Hippocampal formation (tissue), 2 donors: ENCODE measurements at places on chromosomes 13 and 19.

DNA sequence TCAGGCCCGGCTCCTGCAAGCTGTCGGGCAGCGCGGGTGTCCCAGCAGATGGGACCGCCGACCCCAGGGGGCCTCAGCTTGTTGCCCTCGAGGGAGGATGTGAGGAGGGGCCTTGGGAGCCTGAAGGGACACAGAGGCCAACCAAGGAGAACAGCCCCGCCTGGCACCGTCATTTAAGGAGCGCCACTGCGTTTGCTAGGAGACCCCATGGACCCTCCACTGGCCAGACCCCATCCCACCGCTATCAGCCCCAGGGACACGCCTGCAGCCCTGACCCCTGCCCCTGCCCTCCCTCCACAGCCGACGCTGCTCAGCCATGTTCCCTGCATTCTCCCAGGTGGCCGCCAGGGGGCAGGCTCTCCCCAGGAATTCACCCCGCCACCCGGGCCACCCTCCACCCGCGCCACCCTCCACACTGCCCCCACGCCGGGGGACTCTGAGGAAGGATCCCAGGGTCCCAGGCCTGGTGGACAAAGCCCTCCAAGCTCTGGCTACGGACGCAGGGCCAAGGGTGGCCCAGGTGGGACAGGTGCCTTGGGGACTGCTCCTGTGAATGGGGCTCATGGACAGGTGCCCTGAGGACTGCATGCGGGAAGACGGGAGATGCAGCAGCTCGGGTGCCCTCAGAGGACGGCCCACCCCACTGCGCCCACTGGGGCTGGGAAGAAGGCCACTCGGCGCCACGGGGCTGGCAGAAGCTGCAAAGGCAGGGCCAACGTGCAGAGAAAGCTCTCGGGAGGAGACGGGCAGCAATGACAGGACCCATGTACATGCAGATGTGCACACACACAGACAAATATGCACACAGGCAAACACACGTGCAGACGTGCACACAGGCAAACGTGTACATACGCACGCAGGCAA, 34.4 kb downstream of the PIP5K1C start:
- DNase-seq = peak; percentile 35

DNA sequence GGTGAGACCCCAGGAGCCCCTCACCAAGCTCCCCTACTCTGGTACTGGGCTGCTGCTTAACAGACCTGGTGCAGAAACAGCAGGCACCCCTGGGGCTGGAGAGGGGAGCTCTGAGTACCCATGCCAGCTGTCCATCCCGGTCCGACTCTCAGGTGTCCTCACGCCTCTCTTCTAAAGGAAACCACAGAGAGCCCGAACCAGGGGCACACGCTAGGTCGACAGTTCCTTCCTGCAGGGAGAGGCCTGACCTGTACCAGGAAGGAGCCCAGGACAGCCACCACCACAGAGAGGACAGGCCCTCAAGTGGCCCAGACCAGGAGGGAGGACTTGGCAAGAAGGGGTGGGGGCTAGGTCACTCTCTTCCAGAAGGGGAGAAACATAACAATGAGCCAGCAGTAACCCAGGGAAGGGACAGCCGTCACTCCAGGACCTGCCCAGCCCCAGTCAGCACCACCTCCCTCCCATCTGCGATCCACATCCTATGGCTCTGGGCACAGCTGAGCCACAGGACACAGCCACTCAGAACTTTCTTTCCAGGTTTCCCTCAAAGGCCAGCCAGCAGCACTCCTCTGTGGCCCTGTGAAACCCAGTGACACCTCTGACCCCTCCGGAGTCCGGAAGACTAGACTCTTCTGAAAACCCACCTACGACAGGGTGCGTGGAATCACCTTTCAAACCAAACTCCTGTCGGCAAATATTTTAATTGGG, 13.0 kb upstream of the SLC35E1 start:
- no peak for DNase-seq

DNA sequence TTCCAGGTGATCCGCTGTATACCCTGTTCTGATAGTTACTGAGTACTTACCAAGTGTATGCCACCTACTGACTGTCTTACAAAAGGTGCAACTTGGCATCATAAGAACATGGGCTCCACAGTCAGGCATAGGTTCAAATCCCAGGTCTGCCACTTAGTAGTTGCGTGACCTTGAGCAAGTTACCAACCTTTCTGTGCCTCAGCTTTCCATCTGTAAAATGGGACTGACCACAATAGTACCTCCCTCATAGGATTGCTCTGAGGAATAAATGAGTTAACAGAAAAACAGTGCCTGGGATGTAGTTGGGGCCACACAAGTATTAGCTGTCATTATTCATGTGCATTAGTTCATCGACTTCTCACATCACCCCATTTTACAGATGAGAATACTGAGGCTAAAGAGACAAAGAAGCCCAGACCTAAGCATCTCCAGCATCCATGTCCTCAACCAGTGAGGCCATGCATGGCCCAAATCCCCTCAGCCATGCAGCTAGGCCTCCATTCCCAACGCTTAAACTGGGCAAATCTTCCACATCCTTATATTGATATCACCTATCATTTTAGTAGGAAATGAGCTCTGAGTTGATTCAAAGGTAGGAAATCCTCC, 51.3 kb upstream of the UBE2L5 start:
- DNase-seq = no peak

- DNase-seq = no peak
Measured at GRCh38 chr19:48154003-48154402, 16.1 kb downstream of the LIG1 start.

DNA sequence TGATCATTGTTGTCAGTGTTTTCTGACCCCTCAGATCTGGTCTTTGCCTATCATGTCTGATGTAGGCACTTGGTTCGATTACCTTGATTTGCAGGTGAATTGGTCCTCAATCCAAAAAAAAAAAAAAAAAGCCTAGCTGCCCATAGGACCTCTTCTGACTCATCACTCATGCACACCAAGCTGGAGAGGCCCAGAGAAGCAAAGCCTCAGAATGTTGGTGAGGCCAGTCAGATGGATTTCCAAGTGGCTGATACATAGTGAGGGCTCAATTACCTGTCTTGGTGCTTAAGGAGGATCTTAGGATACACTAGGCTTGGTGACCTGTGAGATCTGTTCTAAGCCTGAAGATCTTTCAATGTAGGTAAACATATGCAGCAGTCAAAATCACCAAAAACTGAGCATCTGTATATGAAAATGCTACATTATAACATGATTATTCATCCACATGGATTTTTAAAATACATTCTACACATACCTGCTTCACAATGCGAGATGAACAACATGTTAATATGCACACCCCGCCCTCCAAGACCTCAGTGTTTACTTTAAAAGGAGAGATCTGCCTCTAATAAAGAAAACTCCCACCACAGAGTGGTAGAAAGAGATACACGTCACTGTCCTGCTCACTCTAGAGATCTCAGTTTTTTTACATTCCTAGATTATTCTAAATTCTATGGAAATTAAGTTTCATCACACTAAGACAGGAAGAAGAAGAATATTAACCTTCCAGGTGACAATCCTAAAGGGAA, 79.9 kb upstream of the RAP2A start:
- DNase-seq = no peak

GRCh38 chr13:94515374-94515773, 35.9 kb upstream of the DCT start:
- DNase-seq = no peak

DNA sequence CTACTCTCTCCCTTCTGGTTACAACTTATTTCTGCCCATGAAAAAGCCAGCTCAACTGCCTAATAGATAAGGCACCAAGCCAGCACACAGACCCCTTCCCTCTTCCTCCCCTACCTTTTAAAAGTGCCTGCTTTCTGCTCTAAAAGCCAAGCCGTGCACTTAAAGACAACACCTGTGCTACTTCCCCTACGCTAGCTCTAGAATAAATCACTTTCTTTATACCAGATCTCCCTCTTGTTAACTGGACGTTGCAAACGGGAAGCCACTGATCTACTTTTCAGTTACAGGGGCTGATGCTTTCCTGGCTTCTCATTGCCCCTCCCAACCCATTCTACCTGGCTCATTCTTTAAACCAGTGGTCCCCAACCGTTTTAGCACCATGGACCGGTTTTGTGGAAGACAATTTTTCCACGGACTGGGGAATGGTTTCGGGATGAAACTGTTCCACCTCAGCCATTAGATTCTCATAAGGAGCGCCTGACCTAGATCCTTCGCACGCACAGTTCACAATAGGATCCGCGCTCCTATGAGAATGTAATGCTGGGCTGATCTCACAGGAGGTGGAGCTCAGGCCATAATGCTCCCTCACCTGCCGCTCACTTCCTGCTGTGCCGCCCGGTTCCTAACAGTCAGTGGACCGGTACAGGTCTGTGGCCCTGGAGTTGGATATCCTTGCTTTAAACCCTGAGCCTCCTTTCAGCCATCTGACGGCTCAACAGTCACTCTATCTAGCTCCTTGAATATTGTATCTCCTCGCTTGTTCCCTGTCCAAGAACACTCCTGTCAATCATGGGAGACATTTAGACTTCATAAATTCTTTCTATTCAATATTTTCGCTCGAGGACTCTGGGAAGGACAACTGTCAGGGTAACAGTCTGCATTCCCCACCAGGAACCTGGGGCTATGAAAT, 841 bp upstream of the ZNF223 start:
- DNase-seq = no peak

DNA sequence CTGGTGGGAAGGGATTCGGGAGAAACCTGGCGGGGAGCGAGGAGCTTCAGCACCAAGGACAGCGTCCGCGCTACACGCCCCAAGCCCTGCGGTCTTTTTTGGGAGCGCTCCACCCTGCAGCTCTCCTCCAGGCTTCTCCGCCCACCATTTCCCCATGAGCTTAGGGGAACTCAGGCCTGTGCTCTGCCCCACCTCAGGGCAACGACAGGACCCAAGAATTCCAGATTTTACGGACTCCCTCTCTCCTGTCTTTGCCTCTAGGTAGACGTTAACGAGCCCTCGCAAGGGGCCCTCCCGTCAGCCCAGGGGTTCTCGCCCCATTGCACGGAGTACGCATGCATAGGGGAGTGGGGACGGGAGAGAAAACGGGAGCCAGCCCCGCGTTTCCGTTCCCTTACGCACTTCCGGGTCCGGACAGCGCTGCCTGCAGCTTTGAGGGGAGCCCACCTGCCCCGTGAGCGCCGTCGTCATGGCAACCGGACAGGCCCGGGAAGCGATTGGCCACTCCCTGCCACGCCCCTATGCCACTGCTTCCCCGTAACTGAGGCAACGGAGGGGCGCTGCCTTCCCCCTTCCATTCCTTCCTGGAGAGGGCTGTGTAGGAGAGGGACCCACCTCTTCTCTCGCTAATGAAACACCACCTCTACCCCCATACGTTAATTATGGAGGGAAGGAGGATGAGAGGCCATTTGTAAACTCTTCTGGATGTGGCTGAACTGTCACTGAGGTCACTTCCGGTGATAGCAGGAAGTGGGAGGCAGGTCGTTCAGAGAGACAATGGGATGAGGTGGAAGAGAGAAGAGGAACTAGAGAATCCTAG, 20.8 kb downstream of the NOVA2 start:
- no peak for DNase-seq

DNA sequence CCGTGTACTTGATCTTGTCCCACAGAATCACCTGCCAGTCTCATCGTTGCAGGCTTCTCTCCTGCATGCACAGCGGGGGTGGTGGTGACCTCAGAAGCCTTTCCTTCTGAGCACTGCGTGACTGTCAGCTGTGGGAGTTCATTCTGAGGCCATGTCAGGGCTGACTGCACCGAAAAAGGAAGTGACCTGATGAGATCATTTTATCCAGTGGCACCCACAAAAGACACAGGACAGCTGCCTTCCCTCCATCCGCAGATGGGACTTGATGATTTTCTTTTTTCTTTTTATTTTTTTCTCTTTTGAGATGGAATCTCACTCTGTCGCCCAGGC, 89.7 kb downstream of the RAB20 start:
- DNase-seq = peak; percentile 20

GRCh38 chr13:43797159-43797558, 10.4 kb upstream of the ENOX1 start:
- DNase-seq = no peak

DNA sequence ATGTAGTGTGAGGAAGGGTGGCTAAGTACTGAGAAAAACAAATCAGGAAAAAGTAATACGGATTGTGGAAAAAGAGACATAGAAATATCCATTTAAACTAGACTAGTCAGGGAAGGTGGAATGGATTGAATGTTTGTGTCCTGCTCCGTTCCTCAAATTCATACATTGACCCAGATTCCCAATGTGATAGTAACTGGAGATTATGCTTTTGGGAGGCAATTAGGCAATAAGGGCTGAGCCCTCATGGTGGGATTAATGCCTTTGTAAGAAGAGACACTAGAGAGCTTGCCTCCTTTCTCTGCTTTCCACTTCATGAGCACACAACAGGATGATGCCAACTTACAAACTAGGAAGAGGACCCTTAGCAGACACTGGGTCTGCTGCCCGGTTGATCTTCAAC, 765.2 kb upstream of the GPC6 start:
- DNase-seq = no peak

- no peak for DNase-seq
Measured at GRCh38 chr13:50707628-50708027, 135.9 kb downstream of the DLEU7 start.

DNA sequence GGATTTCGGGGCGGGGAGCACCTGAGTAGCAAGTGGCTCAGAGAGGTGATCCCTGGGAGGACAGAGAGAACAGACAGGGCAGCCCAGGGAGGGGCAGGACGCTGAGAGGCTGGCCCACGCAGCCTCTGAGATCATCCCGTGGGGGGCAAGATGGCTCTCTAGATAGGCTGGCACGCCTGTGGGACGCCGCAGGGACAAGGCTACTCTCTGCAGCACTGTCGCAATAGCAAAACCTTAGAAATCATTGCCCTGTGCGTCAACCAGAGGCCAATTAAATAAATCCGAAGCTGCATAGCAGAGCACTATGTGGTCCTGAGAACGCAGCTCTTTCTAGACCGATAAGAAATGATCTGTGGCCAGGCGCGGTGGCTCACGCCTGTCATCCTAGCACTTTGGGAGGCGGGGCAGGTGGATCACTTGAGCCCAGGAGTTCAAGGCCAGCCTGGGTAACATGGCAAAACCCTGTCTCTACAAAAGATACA, 5.1 kb downstream of the PEX11G start:
- no peak for DNase-seq

DNA sequence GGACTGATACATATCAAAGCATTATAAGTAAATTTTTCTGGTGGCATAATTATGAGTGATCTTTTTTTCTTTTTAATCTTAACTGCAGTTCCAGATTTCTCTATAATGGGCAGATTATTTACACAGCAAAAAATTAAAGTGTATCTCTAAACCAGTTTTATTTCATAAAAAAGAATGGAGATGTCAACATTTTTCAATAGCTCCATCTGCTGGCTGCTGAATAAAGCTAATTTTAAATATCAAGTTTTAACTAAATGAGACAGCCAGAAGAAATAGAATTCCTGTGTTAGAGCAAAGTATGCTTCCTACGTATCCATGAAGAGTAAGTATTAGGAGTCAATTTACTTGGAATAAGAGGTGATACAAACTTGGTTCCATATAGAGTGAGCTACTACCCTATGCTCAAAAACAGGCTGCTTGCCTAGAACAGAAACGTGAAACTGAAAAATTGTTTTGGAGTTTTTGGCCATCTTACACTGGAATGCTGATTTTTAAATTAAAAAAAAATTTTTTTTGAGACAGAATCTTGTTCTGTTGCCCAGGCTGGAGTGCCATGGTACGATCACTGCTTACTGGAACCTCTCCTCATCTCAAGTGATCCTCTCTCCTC, 5.0 kb upstream of the PDS5B start:
- DNase-seq = no peak
